CD8-positive, alpha-beta memory T cell (primary cell): ENCODE measurements at places on chromosomes 1 and 21.

- peak; percentile 9 for DNase-seq
Observed at GRCh38 chr21:36104317-36105300, 30.3 kb upstream of the CBR3 start.

DNA sequence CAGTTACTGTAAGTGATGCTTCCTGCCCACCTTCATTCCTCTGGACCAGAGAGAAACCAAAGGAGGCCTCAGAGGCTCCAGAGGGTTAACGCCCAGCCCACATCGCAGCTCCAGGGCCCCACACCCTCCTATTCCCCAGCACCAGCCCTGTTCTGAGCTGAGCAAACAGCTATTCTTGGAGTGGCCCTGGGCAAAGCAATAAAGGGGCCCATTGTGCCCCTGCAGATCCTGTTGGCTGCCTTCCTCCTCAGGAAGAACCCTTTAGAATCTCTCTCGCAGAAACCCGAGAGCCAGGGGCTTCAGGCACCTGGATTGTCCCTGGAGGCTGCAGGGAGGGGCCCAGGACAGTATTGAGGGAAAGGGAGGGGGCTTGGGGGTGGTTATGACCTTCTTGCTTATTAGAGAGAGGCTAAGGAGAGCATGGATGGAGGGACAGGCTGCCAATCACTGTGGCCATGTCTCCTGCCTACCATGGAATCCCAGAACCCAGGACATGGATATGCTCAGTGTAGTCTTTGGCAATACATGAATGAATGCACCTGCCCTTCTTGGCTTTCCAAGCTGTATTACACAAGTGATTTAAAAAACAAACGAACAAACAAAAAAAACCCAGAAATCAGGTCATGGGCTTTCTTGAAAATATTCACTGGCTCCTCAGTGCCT lies 9.2 kb downstream of the PADI2 start:
- DNase-seq = no peak

- no peak for DNase-seq
Observed at GRCh38 chr1:44999232-44999631, 11.9 kb downstream of the HECTD3 start.

GRCh38 chr1:209703834-209704504 lies 677 bp upstream of the HSD11B1 start:
- no peak for DNase-seq

DNA sequence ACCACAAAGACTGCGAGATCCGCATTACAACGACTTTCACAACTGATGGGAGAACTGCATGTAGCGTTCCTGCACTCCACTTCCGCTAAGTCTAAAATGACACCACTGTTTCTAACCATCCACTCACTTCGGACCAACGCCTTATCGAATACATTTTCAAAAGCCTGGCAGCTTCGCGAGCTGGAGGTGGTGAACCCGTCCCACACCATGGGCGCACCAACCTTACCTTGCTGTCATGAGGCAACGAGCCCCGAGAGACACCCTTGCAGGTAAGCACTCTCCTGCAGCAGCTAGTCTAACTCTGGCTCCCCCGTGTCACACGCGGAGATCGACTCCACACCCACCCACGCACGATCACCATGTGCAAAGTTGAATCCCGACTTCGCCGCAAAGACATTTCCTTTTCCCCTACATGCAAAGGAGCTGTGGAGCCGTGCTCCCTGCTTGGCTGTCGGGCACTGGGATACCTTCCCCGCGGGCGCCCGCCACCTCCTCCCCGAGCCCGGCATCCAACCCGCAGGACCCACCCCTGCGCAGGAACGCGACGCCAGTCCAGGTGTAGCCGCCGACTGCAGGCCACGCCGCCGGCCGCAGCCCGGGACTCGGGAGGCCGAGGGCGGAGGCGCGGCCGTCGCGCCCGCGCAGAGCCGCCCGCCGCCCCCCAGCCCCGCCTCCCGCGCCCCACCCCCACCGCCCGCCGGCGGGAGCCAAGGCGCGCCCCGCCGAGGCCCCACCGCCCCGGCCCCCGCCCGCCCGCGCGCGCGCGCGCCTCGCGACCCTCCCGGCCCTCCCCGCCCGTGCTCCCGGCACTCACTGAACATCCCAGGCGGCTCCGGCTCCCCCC lies 629 bp downstream of the TAF5L start:
- peak; percentile 47 for DNase-seq

GRCh38 chr21:43591571-43591970 lies 67.7 kb downstream of the HSF2BP start:
- no peak for DNase-seq

DNA sequence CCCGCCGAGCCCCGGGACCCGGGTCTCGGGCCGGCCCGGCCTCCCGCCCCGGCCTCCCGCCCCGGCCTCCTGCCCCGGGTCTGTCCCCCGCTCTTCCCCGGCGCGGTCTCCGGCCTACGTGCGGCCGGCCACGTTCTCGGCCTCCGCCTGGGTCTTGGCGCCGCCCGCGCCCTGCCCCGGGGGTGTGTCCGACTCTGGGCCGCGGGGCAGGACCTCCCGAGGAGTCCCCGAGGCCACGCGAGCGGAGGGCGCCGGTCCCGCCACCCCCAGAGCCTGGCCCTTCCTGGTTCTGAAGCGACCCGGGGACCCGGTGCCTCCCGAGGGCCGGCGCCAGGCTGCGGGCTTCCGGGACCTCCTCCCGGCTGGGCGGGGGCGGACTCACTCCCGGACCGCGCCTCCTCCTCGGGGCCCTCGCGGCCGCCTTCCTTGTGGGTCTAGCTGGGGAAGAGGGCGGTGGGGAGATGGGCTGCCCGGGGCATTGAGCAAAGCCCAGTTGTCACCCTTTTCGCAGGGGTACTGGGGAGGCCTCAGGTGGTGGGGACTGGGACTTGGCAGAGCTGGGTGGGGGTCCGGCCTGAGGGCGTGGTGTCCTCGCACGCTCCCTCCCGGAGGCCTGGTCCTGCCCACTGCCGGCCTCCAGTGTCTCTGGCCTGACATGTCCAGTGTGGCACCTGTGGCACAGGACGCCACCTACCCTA lies 558 bp downstream of the PFKL start:
- peak; percentile 40 for DNase-seq

DNA sequence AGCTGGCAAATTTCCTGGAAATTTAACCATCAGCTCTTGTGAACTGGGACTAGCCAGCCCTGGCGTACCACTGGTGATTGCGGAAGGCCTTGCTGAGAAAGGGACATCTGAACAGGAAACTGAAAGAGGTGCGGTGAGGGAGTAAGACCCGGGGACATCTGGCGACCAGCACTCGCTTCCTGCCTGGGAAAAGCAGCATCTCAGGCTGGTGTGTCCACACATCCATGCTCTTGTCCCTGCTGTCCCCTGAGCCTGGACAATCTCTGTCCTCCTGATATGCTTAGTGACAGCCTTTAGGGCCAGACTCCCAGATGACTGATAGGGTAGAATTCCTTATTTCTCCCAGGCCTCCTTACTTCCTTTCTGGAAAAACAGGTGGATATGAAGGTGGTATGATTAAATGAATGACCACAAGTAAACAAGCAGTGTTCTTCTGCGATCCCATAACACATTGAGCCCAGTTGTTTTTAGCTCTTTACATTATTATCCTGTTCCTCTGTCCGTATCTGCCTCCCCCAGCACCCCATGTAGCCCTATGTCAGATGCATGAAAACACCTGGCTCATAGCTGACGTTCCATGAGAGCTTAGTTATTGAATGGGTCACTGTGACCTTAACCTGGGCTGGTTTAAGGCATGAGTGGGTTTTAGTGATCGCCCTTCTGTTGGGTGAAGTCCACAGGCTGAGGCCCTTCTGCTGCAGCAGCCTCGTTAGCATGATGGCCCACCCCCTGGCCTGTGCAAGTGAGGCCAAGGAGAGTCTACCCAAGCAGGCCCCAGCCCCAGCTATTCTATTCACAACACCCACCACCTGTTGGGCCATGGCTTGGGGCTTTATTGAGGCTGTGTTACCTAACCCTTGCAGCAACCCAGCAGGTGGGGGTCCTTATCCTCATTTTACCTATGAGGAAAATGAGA lies 76.1 kb upstream of the GADD45A start:
- no peak for DNase-seq

DNA sequence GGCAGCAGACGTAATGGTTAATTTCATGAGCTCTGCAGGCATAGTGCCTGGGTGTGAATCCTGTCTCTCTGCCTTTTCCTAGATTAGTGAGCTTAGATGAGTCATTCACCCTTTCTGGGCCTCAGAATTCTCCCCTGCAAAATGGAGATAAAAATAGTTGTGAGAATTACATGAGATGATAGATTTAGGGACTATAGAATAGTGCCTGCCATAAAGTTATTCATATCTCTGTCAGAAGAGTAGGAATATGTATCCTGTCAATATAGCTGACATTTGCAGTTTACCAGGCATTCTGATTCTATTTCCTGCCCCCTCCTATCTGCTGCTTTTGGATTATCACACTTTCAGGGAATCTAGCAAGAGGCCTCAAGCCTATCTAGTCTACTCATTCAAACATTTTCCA lies 112.0 kb downstream of the PDE4B start:
- DNase-seq = no peak

DNA sequence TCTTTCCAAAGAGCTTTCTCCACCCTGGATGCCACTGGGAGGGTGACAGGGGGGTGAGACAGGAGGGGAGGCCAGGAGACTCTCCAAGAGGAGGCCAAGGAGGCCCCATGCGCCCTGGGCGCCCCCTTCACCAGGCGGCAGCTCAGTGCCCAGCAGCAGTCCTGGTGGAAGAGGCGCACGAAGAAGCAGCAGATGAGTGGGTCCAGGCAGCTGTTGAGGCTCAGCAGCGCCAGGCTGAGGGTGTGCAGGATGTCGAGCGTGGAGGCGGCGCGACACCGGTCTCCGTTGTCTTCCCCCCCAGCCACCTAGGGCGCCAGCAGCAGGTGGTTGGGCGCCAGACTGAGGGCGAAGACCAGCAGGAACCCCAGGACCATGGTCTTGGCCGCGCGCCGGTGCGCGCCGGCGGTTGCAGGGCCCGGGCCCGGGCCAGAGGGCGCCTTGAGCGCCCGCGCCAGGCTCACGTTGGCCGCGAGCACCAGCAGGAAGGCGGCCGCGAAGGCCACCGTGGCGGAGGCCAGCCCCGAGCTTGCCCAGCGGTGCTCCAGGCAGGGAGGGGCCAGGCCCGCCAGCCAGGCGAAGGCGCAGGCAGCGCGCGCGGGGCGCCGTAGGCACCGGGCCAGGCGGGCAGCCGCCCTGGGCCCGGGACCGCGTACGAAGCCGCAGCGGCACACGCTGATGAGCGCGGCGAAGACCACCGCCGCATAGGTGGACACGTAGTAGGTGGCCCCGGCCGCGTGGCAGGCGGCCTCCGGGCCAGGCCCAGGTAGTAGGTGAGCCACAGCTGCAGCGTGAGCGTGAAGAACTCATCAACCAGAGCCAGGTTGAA lies 8.6 kb downstream of the TMEM35B start:
- DNase-seq = no peak

- no peak for DNase-seq
Observed at GRCh38 chr1:26827663-26828062, 1.2 kb downstream of the ZDHHC18 start.

DNA sequence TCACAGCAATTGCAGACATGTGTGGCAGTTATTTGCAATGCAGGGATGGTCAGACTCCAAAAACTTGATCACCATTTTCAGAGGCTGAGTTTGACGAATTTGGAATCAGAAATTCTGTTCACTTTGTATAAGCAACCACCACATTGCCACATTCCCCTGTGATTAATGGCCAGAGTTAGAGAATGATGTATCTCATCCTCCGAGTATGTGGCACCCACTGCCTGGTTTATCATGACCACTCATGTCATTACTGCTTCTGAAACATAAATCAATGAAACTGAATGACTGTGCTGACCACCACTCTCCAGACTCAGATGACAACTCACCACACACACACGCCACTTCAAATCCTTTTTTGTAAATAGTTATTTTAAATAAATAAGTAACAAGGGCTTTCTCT lies 66.6 kb upstream of the CACHD1 start:
- DNase-seq = no peak

GRCh38 chr1:11227106-11228077 lies 35.0 kb downstream of the MTOR start:
- no peak for DNase-seq

- DNase-seq = no peak
Observed at GRCh38 chr21:16534408-16535101, 804.8 kb downstream of the USP25 start.

GRCh38 chr1:41540886-41541591 lies 56.6 kb upstream of the EDN2 start:
- DNase-seq = no peak

DNA sequence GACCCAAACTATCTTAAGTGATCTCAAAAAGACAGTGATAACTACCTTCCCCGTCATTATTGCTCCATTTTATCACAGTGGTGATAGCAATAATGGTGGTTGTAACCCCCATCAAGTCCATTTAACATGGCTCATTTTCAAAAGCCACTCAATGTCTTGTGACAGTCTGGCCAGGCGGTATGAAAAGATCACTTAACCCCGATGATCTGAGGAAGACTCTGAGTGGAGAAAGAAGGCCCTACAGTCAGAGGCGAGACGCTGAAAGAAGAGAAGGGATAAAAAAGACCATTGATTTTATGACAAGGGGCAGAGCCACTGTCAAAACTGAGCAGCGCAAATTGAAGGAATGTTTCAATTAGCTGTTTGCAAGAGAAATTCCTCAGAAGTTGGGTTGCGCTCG lies 417.2 kb upstream of the PBX1 start:
- no peak for DNase-seq

- no peak for DNase-seq
Observed at GRCh38 chr1:3456964-3457909, 2.8 kb downstream of the ARHGEF16 start.

DNA sequence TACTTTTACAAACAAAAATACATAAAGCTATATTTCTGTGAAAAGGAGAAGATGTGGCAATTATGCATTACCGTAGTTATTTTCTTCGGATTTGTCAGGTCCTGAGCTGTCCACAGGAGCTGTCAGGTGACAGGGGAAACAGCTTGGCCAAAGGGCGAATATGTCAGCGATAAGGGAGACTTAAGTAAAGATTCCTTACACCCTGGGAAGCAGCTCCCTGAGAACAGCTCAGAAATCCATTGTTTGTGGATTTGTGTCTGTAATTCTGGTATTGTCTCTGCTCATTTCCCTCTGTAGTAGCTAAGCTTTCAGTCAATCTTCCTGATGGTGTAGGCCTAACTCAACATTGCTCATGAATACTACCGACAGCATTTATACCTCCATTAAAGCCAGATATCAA lies 7.1 kb upstream of the CD34 start:
- no peak for DNase-seq

GRCh38 chr21:25487046-25487594 lies 120.2 kb downstream of the MRPL39 start:
- DNase-seq = no peak

- no peak for DNase-seq
Observed at GRCh38 chr1:90593312-90593711, 123.8 kb downstream of the BARHL2 start.

GRCh38 chr1:34532113-34532512 lies 222.7 kb upstream of the GJB5 start:
- no peak for DNase-seq

- DNase-seq = peak; percentile 71
Observed at GRCh38 chr1:109790735-109791494, 27.2 kb upstream of the EPS8L3 start.
